ENCODE measurements at places on chromosomes 2 and 18.

- no peak for DNase-seq
Measured at GRCh38 chr18:10562773-10563160, 36.9 kb downstream of the NAPG start.

GRCh38 chr2:159211447-159212396, 74.8 kb downstream of the WDSUB1 start:
- DNase-seq, result no peak

DNA sequence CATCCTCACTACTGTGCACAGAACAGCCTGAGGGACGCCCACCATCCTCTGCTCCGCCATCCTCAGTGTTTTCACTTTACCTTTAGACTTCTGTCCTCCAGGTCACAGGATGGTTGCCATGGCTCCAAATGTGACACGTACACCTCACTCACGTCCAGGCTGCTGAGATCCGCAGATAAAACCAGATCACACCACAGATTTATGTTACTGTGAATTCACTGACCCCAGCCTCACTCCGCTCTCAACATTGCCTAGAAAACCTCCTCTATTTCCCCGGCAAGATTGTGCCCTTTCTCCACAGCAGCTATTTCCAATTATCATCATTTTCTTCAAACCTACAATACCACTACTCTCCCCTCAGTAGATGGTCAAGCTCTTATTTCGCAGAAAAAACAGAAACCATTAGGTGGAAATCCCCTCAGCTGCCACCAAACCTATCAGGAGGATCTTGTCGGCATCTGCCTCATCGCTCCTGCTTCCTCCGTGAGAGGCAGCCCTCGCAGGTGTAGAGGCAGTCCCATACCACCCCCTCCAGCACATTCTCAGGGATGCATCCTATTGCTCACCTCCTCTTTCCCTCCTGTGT, 49.8 kb upstream of the SLC1A4 start:
- DNase-seq, result peak; percentile 32

DNA sequence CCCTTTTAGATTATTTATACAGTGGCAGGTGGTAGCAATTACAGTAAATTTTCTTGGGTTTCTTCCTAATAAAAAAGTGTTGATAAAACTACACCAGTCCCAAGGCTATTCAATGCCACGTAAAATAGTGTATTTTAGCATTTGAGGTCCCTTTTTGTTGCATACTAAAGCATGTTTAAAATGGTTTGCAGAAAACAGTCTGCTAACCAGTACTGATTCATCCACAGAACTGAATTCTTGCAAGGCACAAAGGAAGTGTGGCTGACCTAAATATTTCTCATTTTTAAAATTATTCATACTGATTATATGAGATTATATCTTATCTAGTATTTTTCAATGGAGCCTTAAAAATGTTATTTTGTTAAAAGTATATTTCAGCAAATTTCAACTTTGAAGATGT, 98.1 kb downstream of the SMAD2 start:
- no peak for DNase-seq

DNA sequence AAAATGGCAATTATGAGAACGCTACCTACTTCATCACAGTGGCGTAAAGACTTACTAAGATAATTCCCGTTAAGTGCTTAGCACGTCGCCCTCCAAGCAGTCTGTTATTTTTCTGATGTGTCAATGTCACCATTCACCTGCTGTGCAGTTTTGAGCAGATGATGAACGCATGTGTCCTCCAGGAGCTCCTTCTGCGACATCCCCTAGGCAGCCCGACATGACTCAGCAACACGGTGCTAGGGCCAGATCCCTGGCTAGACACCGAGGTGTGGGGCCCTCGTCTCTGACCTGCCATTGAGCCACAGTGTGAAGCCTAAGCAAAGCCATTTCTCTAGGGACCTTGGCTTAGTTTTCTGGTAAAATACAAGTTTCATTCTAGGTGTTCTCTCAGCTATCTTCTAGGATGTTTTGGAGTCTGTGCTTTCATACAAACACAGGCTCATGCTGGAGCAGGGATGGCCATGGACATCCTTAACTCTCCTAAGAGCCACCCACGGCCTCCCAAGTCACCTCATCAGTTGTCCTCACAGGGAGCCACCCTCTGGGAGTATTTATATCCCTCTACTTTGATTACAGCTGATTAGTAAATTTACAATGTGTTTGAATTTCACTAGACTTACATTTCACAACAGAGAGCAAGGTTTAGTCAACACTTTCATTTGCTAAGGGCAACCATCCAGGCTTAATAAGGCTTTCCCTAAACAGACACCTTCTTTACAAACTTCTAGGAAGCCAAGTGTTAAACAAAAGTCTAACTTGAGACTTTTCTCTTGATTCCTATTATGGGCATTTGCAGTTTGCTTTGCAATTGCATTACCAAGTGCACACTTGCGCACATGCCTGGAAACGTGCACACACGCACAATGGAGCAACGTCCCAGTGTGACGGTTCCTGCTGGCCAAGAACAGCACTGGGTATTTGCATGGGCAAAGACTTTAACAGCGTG, 376.8 kb upstream of the ID2 start:
- no peak for DNase-seq

- no peak for DNase-seq
Measured at GRCh38 chr2:220572385-220572784, 945.0 kb downstream of the SLC4A3 start.

- no peak for DNase-seq
Measured at GRCh38 chr2:101983928-101984327, 7.8 kb upstream of the IL1R2 start.

DNA sequence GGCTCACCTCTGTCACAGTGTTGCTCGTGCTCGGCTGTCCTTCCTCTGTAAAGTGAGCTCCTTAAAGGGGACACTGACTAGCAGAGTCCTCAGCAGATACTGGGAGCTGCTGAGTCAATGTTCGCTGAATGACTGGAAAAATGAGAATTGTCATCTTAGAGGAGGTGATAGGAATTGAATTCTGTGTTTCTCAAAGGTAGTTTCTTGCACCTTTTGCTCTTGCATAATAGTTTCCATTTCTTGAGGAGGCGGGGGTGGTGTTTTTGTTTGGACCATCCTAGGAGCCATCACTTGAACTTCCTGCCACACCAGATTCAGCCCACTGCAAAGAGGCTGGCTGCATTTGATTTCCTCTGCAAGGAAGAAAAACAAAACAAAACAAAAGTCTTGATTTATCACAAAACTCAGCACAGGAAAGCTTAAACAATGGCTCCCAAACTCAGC, 11.4 kb upstream of the RFX8 start:
- DNase-seq, result no peak

DNA sequence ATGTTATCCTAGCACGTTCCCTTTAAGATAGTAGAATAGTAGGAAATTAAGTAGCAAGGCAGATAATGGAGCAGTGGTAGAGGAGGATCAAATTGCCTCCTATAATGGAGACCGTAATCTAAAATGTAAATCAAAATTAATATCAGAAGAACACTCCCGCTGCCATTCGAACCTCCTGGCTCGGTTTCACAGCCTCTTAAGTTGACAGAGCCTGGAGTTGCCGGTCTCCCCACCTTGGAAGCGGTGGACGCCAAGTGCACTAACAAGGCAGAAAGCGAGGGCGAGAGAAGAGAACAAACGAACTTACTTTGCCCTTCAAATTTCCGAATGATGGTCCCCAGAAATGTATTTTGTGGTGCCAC, 450 bp downstream of the KCNH7 start:
- DNase-seq, result no peak

GRCh38 chr2:160271171-160272086, 71.4 kb upstream of the ITGB6 start:
- DNase-seq, result no peak

- DNase-seq, result no peak
Measured at GRCh38 chr2:213001297-213001910, 150.0 kb downstream of the IKZF2 start.

DNA sequence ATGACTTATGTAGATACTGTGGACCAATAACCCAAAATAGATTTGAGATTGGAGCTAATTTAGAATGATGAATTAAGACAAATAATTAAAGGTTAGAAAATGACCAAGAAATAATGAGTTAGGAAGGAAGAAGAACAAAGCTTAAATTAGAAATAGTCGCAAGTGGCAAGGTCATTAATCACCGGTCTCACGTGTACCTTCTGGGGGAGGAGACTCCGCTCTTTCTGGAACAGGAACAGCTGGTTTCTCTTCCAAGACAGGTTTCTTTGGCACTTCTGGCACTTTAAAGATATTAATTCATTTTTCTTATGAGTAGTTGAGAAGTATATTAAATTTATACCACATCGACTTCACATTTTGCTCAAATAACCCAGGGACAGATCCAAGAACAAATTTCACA, 156.7 kb downstream of the TTN start:
- no peak for DNase-seq

DNA sequence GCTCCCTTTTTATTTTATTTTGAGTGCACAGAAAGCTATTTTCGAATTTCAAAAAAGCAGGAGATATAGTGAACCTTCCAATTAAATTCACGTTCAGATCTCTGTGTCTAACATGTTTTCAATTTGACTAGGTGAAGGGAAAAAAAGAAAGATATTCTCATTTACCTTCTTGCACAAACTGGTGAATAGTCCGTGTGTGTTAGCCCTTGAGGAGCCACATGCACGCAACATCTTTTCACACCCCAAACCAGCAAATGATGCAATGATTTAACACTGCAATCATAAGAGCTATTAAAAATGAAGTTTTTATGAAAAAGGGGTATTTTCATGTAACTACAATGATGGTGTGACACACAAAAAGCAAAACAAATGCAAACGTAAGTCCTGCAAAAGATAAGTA, 109.8 kb downstream of the CPO start:
- no peak for DNase-seq

DNA sequence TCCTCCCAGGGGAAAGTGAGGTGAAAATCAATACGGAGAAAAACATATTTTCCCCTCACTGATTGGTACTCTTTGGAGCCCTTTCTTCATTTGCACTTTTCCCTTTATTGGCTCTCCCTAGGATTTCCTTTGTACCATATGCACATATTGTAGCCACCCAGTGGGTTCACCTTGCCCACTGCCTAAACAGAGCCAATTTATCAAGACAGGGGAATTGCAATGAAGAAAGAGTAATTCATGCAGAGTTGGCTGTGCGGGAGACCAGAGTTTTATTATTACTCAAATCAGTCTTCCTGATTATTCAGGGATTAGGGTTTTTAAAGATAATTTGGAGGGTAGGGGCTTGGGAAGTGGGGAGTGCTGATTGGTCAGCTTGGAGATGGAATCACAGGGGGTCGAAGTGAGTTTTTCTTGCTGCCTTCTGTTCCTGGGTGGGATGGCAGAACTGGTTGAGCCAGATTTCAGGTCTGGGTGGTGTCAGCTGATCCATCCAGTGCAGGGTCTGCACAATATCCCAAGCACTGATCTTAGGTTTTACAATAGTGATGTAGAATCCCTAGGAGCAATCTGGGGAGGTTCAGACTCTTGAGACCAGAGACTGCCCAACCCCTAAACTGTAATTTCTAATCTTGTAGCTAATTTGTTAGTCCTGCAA, 15.1 kb upstream of the KCNE4 start:
- DNase-seq, result no peak

- DNase-seq, result no peak
Measured at GRCh38 chr2:64678771-64679590, 25.3 kb upstream of the SERTAD2 start.

GRCh38 chr2:5736886-5737285, 44.7 kb downstream of the SOX11 start:
- no peak for DNase-seq

- no peak for DNase-seq
Measured at GRCh38 chr2:226362980-226363379, 436.6 kb downstream of the IRS1 start.

DNA sequence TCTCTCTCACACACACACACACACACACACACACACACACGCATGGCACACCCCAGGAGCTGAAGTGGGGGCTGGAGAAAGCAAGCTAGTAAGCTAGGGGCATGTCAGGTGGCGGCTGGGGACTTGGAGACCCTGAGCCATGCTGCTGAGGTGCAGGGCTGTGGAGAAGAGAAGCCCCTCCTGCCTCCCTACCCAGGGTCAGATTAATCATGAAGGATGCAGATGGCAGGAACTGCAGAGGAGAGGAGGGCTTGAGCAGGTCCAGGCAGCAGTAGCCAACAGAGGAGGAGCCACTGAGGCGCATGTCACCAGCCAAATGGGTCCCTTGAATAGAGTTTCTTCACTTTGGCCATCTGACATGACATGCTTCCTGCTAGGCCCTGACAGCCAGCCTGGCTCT, 9.6 kb downstream of the EDAR start:
- no peak for DNase-seq

- no peak for DNase-seq
Measured at GRCh38 chr2:100453853-100454252, 16.4 kb upstream of the NMS start.

GRCh38 chr2:121356058-121356640, 71.1 kb upstream of the TFCP2L1 start:
- DNase-seq, result peak; percentile 46

- DNase-seq, result no peak
Measured at GRCh38 chr18:67280486-67281242, 235.9 kb downstream of the DSEL start.

DNA sequence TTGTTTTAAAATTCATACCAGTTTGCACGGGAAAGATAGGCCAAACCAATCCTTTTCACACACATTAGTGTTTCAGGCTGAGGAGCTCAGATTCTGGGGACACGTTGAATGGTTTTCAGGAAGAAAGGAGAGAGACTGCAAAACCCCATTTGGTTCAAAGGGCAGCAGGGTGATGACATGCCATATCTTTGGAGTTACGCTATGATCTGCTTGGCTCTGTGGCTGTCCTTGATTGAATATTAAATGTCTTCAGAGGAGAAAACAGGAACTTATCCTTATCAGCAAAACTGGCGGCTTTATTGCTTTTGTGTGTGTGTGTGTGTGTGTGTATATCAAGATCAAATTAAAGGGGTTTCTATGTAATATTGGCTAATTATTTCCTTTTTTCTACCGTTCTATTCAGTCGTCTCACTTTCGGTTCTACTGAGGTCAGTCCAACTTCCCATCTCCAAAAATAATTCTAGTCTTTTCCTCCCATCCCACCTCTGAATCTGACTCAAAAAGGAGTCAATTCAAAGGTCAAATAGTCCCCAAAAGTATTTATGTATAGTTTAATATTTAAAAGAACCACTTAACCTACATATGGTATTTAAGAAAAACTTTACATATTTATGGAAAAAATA, 292.9 kb upstream of the CCDC68 start:
- no peak for DNase-seq

DNA sequence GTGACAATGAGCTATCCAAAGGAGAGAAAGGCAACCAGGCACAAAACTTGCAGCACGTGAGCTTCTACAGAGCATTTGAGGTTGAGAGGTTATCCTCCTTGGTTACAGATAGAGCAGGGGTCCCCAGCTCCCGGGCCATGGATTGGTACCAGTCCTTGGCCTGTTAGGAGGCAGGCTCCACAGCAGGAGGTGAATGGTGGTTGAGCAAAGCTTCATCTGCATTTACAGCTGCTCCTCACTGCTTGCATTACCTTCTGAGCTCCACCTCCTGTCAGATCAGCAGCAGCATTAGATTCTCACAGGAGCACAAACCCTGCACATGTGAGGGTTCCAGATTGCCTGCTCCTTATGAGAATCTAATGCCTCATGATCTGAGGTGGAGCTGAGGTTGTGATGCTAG, 57.8 kb upstream of the ST8SIA3 start:
- no peak for DNase-seq

Measured in natural killer cell (primary cell).